Esophagus mucosa (tissue), 1 donor: ENCODE measurements at places on chromosomes 6 and 20. TPM values are rescaled to one million over a fixed set of nuclear protein-coding genes. Genes with fewer than 3 reads are reported as not detected.

BIRC7 gene
- not detected for total RNA-seq

STK35 gene
- total RNA-seq = 19.1 TPM

ZNF311 gene
- 1.1 TPM for total RNA-seq

CLPSL1 gene
- total RNA-seq = not detected

DNA sequence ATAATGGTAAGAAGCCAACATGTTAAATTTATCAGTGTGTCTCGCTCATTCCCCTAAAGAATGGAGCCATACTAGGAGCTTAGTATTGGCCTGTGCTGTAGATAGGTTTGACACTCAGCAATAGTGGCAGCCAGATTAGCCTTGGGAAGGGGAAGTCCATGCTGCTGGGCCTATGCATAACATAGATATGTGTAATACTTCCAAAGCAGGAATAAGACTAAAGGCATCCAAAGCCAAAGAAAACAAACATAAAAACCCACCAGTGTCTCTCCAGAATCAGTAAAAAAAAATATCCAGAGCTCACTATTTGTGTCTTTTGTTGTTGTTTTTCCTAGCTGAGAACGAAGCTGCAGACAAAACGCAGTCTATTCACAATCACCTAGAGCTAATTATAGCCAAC, 104.2 kb upstream of the STXBP5 start:
- ATAC-seq = no peak

- no peak for ATAC-seq
Measured at GRCh38 chr20:32958574-32958973, 45.7 kb downstream of the SUN5 start.
